ENCODE measurements at places on chromosomes 1 and 21. TPM values are rescaled to one million over a fixed set of nuclear protein-coding genes. Genes with fewer than 3 reads are reported as not detected.

SPRR1B gene
- polyA plus RNA-seq = not detected

AMIGO1 gene
- 1.7 TPM for polyA plus RNA-seq

APCS gene
- polyA plus RNA-seq = 5,859 TPM

CDC7 gene
- polyA plus RNA-seq = 0.43 TPM

LCE2C gene
- not detected for polyA plus RNA-seq

TARBP1 gene
- 4.1 TPM for polyA plus RNA-seq

ADORA1 gene
- polyA plus RNA-seq = 0.37 TPM

OR10J1 gene
- polyA plus RNA-seq = not detected

GNG5 gene
- polyA plus RNA-seq = 229 TPM

ADGRB2 gene
- polyA plus RNA-seq = not detected

AADACL4 gene
- polyA plus RNA-seq = not detected

USH2A gene
- 0.14 TPM for polyA plus RNA-seq

TMEM51 gene
- polyA plus RNA-seq = 2.3 TPM

MIS18A gene
- 2.8 TPM for polyA plus RNA-seq

ATP1A2 gene
- polyA plus RNA-seq = 0.21 TPM

CTSS gene
- polyA plus RNA-seq = 45.1 TPM

OR2L5 gene
- not detected for polyA plus RNA-seq

PCP4L1 gene
- 4.1 TPM for polyA plus RNA-seq

SLAMF9 gene
- 0.68 TPM for polyA plus RNA-seq

KRTAP19-1 gene
- polyA plus RNA-seq = not detected

PPCS gene
- polyA plus RNA-seq = 49.7 TPM

HLX gene
- polyA plus RNA-seq = 8.3 TPM

LCA5L gene
- polyA plus RNA-seq = 1.2 TPM

ARF1 gene
- 217 TPM for polyA plus RNA-seq

ZNF691 gene
- polyA plus RNA-seq = 5.9 TPM

TCEA3 gene
- 142 TPM for polyA plus RNA-seq

YARS1 gene
- polyA plus RNA-seq = 39.3 TPM

MROH7 gene
- polyA plus RNA-seq = 0.07 TPM

S100B gene
- 1.4 TPM for polyA plus RNA-seq

FLG gene
- under 0.01 TPM for polyA plus RNA-seq

ZMYND12 gene
- polyA plus RNA-seq = 1.3 TPM

B3GALT6 gene
- polyA plus RNA-seq = 1.2 TPM

EFHD2 gene
- polyA plus RNA-seq = 7.4 TPM

PIK3R3 gene
- polyA plus RNA-seq = 1.5 TPM

OR2T29 gene
- polyA plus RNA-seq = not detected

ERVH48-1 gene
- polyA plus RNA-seq = 0.03 TPM

LINGO4 gene
- not detected for polyA plus RNA-seq

GPR52 gene
- not detected for polyA plus RNA-seq

RIPK4 gene
- 7.2 TPM for polyA plus RNA-seq

LAMC1 gene
- polyA plus RNA-seq = 16.6 TPM

UMODL1 gene
- not detected for polyA plus RNA-seq

ST6GALNAC3 gene
- polyA plus RNA-seq = 1.2 TPM

CAPN8 gene
- not detected for polyA plus RNA-seq

LCE1D gene
- not detected for polyA plus RNA-seq

KRTAP13-2 gene
- polyA plus RNA-seq = not detected

CELF3 gene
- polyA plus RNA-seq = not detected

SLFNL1 gene
- 0.02 TPM for polyA plus RNA-seq

PROK1 gene
- polyA plus RNA-seq = 0.03 TPM
